ENCODE measurements at places on chromosomes 6 and 20.

- DNase-seq: peak; percentile 53
These were observed 1.2 kb upstream of the C6orf62 start for GRCh38 chr6:24720131-24720603.

GRCh38 chr20:23161968-23162696, 76.0 kb upstream of the CD93 start:
- no peak for DNase-seq

GRCh38 chr6:37182736-37183590, 13.0 kb downstream of the PIM1 start:
- DNase-seq: no peak

GRCh38 chr6:102679865-102680264, 1286.4 kb downstream of the GRIK2 start:
- no peak for DNase-seq

DNA sequence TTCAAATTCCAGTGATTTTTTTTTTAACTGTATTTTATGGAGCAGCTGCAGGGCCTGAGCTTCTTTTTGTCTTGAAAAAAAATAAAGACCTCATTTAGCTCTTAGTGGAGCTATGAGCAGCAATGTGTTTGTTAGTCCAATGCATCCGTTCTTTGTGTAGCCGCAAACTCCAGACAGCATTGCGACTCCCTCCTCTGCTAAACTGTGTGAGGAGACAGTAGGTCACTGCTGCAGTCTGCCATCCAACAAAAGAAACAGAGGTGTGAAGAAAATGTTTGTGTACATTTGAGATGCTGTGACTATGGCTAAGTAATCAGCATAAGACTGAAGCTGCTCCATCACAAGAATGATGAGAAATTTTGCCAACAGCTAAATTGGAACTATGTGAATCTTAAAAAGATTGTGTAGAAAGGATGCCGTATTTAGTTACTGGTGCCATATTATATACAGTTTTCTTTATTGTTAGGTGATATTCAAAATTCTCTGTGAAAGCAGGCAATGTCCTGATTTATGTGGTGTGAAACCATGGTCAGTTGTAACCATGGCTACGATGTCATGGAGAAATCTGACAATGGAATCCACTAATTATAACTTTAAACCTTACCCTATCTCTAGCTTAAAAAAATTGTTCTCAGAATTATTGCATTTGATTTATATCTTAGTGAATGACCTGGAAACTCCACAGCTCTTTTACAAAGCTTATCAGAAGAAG, 428.8 kb upstream of the EPHA7 start:
- no peak for DNase-seq

DNA sequence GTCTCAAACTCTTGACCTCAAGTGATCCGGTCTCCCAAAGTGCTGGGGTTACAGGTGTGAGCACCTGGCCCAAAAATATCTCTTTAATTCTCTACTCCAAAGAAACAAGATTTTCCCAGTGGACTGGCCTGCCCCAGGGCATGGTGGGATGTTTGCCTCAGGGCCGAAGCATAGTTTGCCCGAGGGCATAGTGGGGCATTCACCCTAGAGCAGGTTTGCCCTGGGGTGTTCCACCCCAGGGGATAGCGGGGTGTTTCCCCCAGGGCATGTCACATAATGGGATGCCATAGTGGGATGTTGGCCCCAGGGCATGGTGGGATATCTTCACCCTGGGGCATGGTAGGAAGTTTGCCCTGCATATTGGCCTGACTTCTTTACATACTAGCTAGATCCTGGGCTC, 97.2 kb downstream of the VEGFA start:
- no peak for DNase-seq

- DNase-seq: no peak
These were observed 180.9 kb downstream of the FUT9 start for GRCh38 chr6:96196633-96197032.

DNA sequence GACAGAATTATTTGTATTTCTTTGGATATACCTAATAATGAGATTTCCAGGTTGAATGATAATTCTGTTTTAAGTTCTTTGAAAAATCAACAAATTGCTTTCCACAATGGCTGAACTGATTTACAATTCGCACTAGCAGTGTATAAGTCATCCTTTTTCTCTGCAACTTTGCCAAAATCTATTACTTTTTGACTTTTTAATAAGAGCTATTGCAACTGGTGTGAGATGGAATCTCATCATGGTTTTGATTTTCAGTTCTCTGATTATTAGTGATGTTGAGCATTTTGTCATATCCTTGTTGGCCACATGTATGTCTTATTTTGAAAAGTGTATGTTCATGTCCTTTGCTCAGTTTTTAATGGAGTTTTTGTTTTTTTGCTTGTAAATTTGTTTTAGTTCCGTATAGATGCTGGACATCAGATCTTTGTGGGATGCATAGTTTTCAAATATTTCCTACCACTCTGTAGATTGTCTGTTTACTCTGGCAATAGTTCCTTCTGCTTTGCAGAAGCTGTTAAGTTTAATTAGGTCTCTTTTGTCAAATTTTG, 409.8 kb upstream of the CITED2 start:
- no peak for DNase-seq

DNA sequence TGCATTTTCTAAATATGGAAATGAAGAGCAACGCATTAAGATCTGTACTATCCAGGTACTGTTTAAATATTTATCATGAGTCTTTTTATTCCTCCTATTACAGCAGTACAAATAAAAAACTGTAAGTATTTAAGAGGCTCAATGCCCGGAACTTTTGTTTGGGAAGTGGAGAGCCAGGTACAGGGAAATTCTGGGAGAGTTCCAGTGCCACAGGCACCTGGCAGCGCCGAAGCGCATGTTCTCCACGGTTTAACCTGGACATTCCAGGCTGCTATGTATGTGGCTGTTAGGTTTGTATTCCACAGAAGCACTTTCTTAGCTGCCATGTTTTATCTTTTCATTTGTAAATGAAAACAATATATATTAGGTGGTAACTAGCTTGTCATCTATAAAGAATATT, 81.7 kb downstream of the PREP start:
- no peak for DNase-seq

GRCh38 chr6:114955363-114955762, 612.5 kb upstream of the HS3ST5 start:
- DNase-seq: no peak

- no peak for DNase-seq
These were observed 64.1 kb downstream of the KIZ start for GRCh38 chr20:21189761-21190523.

DNA sequence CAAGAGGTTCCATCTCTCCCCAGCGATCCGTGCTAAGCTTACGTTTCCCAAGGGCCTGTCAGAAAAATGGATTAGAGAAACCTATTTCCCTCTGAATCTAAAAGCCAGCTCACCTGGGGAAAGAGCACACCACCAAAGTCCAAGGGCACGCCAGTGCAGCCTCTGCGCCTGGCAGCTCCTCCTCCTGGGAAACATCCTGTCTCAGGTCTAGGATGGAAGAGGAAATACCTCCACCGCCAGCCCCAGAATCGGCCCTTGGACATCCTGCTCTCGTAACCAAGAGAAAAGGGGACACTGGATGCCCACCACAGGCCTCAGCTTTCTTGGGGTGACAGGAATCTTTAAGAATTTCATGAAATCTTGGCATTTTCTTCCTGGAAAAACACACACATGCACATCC, 18.7 kb downstream of the RAMACL start:
- no peak for DNase-seq

- DNase-seq: peak; percentile 77
These were observed 105.5 kb downstream of the AGPAT4 start for GRCh38 chr6:161168281-161168891.

DNA sequence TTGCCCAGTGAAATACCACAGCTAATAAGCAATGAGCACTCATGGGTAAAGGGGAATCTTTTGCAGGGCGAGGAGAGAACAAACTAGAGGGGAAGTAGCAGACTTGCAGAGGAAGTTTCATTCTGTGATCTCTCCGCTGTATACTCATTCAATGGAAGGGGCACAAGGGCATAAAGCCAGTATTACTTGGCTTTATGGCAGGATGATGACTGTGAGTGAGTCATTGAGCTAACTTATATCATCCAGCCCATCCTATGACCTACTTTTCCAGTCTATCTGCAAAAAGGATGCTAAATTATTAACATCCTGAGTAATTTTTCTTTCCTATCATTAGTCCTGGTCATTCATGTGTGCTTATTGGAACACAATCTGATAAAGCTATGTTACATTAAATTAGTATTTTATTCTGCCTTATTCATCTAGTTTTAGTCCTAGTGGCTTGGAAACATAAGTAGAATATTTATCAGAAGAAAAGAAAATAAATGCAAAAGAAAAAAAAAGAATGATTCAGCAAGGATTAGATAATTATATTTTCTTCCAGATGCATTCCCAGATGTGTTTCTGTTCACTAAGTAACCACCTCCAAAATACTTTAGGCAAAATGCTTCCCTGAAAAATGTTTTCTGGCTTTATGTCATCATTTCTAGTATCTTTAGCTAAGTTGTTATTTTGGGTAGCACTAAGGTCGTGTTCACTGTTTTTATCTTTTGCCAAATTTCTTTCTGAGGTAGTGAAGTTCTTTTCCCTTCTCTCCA, 471.7 kb downstream of the CDKAL1 start:
- peak; percentile 54 for DNase-seq

GRCh38 chr6:42375007-42375635, 76.6 kb downstream of the TRERF1 start:
- DNase-seq: no peak

GRCh38 chr6:9224539-9224938, 789.2 kb upstream of the SLC35B3 start:
- no peak for DNase-seq

DNA sequence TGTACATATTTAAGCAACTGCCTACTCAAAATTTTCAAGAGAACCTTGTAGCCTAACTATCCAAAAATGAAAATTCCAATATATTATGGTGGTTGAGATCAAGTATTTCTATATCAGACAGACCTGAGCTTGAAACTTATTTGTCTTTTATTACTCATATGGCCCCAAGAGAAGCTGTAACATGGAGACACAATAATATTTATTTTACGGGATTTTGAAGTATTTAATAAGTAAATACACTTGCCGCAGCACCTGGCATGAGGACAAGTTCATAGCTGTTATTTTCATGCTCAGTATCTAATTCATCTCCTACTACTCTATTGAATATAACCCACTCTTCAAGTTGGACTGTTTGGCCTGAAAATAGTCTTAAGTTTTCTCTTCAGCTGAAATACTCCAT, 28.0 kb downstream of the PTPRK start:
- no peak for DNase-seq

- DNase-seq: no peak
These were observed 2.3 kb upstream of the NTSR1 start for GRCh38 chr20:62706344-62706743.

- DNase-seq: no peak
These were observed 7.9 kb downstream of the BPIFB3 start for GRCh38 chr20:33061658-33062028.

- no peak for DNase-seq
These were observed 7.9 kb upstream of the ZSCAN12 start for GRCh38 chr6:28407401-28407800.

GRCh38 chr6:33344701-33345697, 27.5 kb upstream of the ZBTB22 start:
- peak; percentile 80 for DNase-seq

- no peak for DNase-seq
These were observed 10.9 kb downstream of the NINL start for GRCh38 chr20:25574411-25574810.

DNA sequence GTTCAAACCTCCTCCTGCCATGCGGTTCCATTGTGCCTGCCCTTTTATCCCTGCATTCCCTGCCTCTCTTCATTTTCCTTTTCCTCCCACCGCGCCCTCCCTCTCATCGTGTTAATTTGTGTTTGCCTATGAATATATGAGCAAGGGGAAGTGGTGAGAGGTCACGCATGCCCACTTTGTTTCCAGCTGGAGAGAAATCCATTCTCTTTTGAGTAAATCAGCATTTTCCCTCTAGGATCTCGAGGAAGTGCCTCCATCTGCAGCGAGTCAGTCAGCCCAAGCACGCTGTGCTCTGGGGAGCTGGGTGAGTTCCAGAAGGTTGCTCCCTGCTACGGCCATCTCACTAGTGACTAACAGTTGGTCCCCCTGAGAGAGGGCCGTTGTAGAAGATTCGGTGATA, 42.9 kb downstream of the CDH26 start:
- DNase-seq: no peak

GRCh38 chr6:120786256-120786655, 548.0 kb downstream of the TBC1D32 start:
- no peak for DNase-seq

- DNase-seq: no peak
These were observed 35.5 kb upstream of the MAFB start for GRCh38 chr20:40724566-40724965.

- DNase-seq: no peak
These were observed 42.6 kb downstream of the RBM38 start for GRCh38 chr20:57433657-57434389.

GRCh38 chr20:64130876-64131275, 23.5 kb upstream of the NPBWR2 start:
- DNase-seq: no peak

- no peak for DNase-seq
These were observed 1.3 kb upstream of the E2F1 start for GRCh38 chr20:33687370-33687915.

GRCh38 chr6:5665667-5666066, 341.1 kb downstream of the NRN1 start:
- DNase-seq: no peak

- DNase-seq: no peak
These were observed 7.4 kb downstream of the TTPAL start for GRCh38 chr20:44483112-44483511.

GRCh38 chr6:62298745-62299392, 12.8 kb upstream of the KHDRBS2 start:
- no peak for DNase-seq

DNA sequence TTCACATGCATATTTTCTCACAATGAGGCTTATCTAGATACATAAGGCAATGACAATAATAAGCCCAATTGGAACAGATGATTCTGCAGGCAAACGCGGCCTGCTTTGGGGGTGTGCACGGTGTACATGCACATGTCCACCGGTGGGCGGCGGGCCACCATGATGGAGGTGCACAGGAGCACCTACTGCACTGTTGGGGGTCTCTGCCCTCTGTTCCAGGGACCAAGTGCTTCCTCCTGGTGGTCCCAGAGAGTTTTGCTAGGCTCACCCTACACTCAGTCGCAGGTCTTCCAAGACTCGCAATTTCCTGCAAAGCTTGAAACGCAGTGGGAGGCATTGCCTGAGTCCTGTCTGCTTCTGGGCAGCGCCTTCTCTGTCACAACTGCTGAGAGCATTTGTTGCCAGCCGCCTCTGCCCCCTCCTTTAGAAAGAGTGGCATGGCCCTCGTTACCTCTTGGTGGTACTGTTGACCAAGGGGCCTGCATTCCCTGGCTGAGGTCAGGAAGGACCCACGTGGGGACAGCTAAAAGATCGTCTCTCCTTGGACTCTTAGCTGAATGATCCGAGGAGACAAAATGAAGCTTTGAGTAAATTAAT, 135.3 kb downstream of the ERMARD start:
- no peak for DNase-seq
